ENCODE measurements at places on chromosomes 11 and 22. TPM values are rescaled to one million over a fixed set of nuclear protein-coding genes. Genes with fewer than 3 reads are reported as not detected.

Gene TUBA8
- polyA plus RNA-seq, result 27.1 TPM

Gene FBLN1
- 69.4 TPM for polyA plus RNA-seq

Gene DAGLA
- polyA plus RNA-seq, result 21.7 TPM

Gene MICAL2
- 15.8 TPM for polyA plus RNA-seq

Gene ADM2
- 0.15 TPM for polyA plus RNA-seq

Gene SOX10
- 304 TPM for polyA plus RNA-seq
